ENCODE measurements at places on chromosomes 12 and 14.
A peak's percentile ranks its signal among the peaks of the same experiment; 100 is the strongest.

- no peak for DNase-seq
These were observed 6.0 kb upstream of the HRK start for GRCh38 chr12:116887244-116887643.

DNA sequence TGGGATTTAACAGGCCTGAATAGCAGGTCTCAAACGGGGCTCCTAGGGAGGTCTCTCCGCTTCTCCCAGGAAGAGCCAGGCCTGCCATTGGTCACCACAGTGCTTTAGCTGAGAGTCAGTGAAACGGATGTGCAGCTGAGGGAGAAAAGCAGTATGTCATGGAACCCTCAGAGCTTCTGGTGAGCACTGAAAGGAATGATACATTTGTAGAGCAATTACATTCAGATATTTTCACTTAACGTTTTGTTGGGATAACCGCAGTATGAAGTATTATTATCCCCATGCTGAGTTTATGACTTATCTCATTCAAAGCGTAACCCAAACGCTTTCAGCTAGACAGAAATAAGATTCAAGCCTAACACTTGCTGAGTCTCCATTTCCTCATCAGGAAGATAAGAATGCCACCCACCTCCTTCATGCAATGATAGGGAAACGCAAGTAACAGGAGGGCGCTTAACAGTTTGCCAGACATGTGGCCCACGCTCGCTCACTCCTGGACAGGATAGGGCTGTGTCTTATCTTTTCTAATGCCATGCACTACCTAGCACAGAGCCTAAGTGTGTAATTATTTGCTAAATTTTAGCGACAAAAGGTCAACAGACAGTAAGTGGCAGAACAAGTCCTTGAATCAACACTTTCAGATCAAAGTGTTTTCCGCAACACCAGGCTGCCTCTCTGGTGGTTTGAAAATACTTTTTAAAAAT, 28.2 kb downstream of the DAD1 start:
- DNase-seq: no peak

DNA sequence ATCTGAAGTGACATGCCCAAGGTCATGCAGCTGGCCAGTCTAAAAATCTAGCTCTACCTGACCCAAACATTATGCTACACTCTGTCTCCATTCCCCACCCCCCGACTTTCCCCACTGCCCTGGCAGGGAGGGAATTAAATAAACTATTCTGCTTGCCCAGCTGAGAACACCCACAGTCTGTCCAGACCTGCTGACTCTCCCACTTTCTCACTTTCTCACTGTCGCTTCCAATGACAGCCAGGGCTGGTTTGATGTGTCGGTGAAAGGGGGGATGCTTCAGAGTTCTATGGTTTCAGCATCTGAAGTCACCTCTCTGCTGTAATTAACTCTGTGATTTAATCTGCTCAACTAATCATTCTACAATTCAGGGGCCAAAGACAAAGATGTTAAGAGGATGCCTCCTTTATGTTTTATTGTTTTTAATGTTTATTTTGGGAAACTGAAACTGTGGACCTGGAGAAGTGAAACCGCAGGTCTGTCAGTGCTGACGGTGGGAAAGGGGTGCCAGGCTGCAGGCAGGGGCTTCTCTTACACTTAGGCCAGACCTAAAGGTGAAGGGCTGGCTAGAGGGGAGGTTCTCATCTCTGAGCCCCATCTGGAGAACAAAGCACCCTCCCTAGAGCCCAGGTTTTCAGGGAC, 8.1 kb upstream of the MSI1 start:
- DNase-seq: no peak

- no peak for DNase-seq
These were observed 85.6 kb downstream of the PLEKHA5 start for GRCh38 chr12:19215115-19215514.

DNA sequence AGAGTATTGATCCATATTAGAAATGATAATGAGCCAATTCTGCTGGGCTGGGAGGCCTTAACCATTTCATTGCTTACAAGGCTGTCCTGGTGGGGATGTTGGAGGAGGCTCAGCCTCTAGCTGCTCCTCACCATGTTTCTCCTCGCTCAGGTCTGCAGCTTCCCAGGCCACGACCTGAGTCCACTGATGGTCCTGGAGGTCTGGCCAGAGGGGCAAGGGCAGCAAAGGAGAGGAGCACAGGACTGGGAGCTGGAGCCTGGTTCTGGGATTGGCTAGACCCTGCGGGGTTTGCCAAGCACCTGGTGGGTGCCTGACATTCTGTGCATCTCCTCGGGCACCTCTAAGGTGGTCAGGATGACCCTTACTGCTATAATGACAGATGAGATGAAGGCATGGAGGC, 92.6 kb downstream of the KIF26A start:
- no peak for DNase-seq

DNA sequence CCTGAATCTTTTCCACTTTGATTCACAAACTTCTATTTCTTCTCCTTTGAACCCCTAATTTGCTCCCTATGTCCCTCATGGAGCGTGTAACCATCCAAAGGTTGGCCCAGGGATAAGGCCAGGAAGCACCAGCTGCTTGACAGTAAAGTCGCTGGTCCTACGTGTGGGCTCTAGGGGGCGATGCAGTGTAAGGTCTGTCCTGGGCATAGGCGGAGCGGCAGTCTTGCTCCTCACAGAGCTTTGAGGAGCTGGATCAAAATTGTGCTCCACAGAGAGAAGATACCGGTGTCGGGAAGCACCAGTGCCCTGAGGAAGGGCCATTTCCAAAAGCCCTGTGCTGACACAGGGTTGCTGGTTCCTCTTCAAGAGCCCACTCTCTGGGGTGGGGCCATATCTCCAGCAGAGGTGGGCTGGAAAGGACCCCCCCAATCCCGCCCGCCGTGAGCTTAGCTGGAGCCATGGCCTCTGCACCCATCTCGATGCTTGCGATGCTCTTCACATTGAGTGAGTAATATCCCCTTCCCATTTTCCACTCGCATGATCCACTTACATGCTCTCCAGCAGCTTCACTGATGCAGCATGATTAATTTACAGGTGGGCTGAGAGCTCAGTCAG, 49.9 kb upstream of the OR4E1 start:
- no peak for DNase-seq

DNA sequence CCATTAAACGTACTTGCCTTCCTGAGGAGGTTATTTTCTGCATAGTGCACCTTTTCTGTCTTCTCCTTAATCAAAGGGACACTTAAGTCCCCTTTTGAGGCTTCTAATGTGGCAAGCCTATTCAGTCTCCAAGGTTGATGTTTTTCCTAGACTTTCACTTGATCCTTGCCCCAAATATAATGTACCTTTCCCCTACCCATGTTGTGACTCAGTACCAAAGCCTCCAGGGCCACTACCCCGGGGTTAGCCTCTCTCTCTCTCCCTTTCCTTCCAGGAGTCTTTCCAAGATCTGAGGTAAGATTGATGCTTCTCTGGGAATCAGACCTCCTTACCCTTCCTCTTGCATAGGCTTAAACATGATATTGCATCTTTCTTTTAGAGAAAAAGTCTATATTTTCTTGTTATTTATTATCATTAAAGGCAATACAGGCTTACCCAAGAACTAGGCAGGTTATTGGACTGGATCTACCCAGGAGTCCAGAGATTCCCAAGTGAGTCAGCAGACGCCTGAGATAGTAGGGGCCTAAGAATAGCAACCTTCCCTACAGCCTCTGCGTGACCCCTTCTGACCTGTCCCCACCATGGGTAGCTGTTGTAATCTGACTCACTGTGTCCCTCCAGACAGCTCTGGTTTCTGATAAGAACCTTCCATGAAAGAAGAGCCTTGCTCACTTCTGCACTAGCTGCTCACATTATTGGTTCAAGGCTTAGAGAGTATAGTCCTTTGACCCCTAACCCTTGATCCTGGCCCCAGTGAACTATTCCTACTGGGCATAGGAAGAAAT, 172.9 kb downstream of the ZFP36L1 start:
- DNase-seq: peak; percentile 36

DNA sequence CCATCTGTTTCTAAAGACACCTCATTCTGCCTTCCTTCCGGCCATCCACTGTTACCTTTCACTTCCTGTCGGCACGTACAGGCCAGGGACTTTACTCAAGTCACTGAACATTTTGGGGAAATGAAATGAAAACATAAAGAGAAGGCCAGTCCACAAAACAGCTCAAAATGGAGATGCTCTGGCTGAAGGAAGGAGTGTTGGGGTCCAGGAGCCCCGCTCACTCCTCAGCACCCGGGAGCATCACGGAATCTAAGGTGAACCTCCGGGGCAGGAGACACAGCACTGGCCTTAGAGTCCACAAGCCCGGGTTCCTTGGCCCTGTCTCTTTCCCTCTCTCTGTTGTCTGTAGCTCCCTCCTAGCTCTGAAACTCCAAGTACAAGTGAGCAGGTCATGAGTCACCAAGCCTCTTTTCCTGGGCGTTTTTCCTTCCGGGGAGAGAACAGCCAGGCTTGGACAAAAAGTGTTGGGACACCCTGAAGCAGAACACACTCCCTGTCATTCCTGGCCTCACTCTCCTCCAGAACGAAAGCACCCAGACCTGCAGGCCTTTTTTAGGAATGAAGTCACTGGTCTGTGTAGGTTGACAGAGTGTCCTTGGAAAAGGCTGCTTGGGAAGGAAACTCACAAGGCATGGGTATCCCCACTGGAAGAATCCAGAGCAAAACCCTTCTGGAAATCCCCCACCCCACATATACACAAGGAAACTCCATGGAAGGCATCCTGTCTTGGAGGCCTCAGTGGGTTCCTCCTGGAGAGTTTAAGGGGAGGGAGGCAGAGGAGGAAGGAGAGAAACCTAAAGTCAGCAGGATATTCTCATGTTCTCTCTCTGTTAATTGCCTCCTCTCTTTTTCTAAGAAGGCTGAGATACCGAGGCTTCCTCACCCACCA, 245.3 kb downstream of the ZFP36L1 start:
- peak; percentile 69 for DNase-seq

- no peak for DNase-seq
These were observed 66.5 kb upstream of the ABCD2 start for GRCh38 chr12:39685854-39686657.

Measured in non-pigmented ciliary epithelial cell (primary cell).